Kasumi-1 (cell line): ENCODE measurements at places on chromosomes 11 and 22.

- no peak for DNase-seq
Measured at GRCh38 chr22:50320671-50321325, 6.0 kb downstream of the DENND6B start.

DNA sequence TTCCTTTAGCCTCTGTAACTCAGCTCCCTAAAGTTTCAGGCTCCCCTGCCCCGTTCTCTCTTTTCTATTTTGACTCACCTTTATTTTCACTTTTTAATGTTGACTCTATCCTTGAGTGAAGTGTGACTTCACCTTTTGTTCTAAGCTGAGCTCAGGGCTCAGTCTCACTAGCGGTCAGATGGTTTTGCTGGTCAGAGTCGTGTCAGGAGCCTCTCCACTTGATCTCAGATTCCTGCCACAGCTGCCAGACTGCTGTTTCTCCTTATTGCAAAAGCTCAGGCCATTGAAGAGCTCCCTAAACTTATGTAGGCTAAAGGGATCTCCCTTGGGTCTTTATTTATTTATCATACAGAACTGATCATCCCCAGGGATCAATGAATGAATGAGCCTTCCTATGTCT lies 13.7 kb upstream of the POU2AF2 start:
- DNase-seq, result no peak

GRCh38 chr22:46764779-46765485 lies 2.5 kb downstream of the TBC1D22A start:
- DNase-seq, result no peak

- DNase-seq, result no peak
Measured at GRCh38 chr11:65215441-65216076, 33.8 kb downstream of the CAPN1 start.

DNA sequence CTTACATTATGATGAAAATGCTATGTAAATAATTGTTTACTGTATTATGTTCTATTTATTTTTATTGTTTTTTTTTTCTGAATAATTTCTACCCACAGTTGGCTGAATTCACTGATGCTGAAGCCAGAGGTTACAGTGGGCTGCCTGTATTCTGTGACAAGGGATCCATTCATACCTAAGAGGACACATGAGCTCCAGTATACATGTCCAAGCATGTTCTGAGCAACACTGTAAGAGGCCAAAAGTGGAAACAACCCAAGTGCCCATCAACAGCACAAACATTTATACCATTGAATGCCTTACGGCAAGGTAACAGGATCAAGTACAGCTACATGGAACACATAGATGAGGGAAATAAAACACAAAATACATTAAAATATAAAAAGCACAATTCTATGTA lies 1.4 kb upstream of the SRSF8 start:
- no peak for DNase-seq

- DNase-seq, result peak; percentile 56
Measured at GRCh38 chr22:24938741-24939341, 7.7 kb downstream of the LHFPL7 start.

GRCh38 chr11:36465449-36466163 lies 44.5 kb downstream of the TRAF6 start:
- no peak for DNase-seq

DNA sequence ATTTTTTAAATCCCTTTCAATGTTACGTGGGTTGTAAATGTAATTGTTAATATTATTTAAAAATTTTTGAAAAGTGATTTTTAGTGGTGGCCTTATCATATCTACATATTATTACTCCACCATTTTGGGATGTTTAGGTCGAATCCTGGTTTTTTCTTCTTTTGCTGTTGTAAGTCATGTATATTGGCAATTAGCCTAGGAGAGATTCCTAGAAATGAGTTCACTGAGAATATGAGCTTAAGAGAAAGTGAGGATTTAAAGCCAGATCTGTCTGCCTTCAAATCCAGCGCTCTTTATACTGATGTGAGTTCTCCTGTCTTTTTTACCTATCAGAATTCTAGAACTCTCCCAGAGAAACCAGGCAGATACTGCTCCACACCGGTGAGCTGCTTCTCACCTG lies 56.1 kb downstream of the PTPRJ start:
- no peak for DNase-seq

- no peak for DNase-seq
Measured at GRCh38 chr11:133906746-133907145, 50.0 kb downstream of the IGSF9B start.

GRCh38 chr22:20219667-20220628 lies 48.2 kb downstream of the RTN4R start:
- no peak for DNase-seq

DNA sequence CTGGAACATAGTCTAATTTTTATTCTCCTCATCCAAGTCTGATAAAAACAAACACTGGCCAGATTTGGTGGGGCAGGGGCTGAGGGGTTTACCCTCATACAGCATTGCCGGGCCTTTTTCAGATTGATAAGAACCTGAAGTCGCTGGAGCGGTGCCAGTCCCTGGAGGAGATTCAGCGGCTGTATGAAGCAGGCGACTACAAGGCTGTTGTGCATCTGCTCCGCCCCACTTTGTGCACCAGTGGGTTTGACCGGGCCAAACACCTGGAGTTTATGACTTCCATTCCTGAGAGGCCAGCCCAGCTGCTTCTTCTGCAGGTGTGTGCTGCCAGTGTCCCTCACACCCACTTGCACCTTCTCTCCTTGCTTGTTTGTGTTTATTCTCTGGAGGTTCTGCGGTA lies 55.8 kb downstream of the CABIN1 start:
- no peak for DNase-seq

- no peak for DNase-seq
Measured at GRCh38 chr22:21690401-21690801, 24.6 kb downstream of the PPIL2 start.

GRCh38 chr11:37182031-37182430 lies 584.0 kb upstream of the RAG2 start:
- DNase-seq, result no peak

DNA sequence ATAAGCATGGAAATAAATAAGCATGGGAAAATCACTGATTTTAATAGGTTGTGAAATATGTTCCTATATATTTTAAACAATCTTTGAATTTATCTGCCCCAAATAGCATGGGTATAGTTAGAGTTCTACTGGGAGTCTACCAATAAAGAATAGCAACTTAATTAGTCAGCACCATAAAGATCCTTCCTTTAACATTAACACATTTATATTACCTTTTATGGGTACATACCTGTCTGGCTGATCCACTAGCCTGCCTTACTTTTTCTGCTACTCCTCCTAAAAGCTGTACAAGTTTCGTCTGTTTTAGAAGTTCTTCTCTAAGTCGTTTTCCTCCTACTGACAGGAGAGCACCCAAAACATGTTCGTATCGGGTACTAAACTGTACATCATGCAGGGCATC lies 39.8 kb upstream of the RPS13 start:
- DNase-seq, result no peak

- DNase-seq, result no peak
Measured at GRCh38 chr11:125990244-125990643, 44.4 kb downstream of the VSIG10L2 start.

GRCh38 chr22:31584804-31585160 lies 77.2 kb downstream of the PISD start:
- DNase-seq, result no peak
